AG08396 (cell line): ENCODE measurements at places on chromosomes 16 and 17.

- DNase-seq, result no peak
These were observed at the start of gene PRR15L for GRCh38 chr17:47957591-47958490. Gene PRR15L, minus strand, starts transcription at chr17:47957883. Its CDS starts 4,649 bp downstream, at chr17:47953234.

- no peak for DNase-seq
These were observed 6.2 kb downstream of the ACSF2 start for GRCh38 chr17:50432125-50432762.

GRCh38 chr17:27282054-27282551 is 11.8 kb upstream of the WSB1 start:
- DNase-seq, result no peak

DNA sequence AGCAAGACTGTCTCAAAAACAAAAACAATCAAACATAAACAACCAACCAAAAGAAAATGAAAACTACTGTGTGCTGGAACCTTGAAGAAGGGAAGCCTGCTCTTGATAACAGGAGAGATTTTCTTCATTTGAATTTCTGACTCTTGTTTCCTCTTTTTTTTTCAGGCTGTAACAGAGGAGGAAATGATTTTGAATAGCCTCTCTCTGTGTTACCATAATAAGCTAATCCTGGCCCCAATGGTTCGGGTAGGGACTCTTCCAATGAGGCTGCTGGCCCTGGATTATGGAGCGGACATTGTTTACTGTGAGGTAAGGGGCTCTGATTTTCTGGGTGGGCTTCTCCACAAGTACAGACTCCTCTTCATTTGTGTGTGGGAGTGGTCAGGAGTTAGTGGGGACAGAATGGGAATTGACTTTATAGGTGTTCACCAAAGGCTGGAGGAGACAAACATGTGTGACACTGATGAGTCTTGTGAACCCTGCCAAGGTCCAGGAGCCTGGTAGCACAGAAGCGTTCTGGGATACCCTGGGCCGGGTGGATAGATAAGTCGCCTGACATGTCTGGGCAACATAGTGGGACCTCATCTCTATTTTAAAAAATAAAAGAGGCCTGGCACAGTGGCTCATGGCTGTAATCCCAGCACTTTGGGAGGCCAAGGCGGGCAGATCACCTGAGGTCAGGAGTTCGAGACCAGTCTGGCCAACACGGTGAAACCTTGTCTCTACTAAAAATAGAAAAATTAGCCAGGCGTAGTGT is 14.9 kb downstream of the DUS2 start:
- no peak for DNase-seq

- DNase-seq, result no peak
These were observed 6.6 kb upstream of the HOXB9 start for GRCh38 chr17:48632579-48633265.

DNA sequence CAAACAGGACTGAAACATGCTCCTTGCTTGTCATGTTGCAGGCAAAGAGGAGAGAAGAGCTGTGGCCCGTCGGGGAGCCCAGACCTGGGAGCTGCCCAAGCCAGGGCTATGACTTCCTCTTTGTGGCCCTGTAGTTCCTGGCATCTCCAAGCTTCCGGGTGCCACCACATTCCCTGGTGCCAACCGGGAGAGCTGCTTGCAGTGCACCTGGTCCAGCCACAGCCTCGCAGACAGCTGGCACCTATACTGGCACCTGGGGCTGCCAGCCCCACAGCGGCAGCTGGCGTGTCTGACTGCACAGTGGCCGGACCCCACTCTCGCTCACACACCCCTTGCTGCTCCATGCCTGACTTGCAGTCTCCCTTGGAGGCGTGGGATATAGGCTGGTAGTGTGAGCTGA is 37.1 kb upstream of the FOXJ1 start:
- no peak for DNase-seq

- peak; percentile 60 for DNase-seq
These were observed 1.1 kb upstream of the STUB1 start for GRCh38 chr16:678858-679813.

DNA sequence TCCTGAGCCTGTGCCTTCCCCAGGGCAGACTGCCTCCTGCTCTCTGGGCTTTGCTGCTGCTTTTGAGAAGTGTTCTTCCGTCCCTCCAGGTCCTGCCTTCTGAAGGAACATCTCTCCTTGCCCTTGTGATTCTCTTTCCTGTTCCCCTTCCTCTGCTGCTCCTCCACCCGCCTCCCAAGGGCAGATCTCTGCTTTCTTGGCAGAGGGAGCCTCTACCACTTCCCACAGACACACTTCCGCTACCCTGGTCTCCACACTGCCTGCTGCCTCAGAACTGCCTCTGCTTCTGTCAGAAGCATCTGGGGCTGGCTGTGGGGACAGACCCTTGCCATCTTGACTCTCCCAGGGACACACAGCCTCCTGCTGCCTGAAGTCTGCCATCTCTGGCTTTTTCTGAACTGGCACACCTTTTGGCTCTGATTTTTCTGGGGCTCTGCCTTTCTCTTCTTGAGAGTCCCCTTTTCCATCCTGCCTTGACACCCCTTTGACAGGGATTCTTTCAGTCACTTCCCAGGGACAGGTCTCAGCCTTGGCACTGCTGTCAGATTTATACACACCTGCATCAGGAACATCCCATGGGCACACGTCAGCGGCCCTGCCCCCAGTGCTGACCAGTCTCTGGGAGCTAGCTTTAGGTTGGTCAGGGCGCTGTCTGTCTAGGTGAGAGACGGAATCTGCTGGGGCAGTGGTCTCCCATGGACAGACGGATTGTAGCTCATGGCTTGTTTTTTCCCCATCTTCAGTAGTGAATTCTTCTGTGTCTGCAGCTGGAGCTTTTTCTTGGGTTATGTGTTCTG is 16.6 kb downstream of the GPR179 start:
- DNase-seq, result no peak

- DNase-seq, result no peak
These were observed 75.4 kb upstream of the SDK2 start for GRCh38 chr17:73719588-73720071.

DNA sequence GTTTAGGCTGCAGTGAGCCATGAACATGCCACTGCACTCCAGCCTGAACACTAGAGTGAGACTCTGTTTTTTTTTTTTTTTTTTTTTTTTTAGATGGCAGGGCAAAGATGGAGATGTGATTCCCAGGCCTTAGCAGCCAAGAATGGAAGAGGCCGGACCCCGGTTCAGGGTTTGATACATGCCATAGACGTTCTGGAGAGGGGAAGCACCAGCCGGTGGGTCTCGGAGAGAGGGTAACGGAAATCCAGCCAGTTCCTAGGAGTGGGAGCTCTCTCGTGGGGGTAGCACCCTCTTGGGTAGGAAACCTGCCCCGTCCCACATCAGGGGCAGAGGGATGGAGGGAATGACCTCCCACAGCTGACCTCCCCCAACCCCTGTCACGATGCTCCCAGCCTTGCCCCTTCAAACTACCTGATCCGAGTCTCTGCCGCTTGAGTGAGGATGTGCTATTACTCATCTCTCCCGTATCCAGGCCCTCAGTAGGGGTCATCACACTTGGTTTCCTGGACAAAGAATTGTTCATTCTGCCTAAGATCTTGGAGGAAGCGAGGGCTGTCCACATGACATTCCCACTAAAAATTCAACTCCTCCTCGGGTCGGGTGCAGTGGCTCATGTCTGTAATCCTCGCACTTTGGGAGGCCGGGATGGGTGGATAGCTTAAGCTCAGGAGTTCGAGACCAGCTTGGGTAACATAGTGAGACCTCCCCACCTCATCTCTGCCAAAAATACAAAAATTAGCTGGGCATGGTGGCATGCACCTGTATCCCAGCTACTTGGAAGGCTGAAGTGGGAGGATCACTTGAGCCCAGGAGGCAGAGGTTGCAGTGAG is 47.3 kb downstream of the MIS12 start:
- DNase-seq, result no peak

DNA sequence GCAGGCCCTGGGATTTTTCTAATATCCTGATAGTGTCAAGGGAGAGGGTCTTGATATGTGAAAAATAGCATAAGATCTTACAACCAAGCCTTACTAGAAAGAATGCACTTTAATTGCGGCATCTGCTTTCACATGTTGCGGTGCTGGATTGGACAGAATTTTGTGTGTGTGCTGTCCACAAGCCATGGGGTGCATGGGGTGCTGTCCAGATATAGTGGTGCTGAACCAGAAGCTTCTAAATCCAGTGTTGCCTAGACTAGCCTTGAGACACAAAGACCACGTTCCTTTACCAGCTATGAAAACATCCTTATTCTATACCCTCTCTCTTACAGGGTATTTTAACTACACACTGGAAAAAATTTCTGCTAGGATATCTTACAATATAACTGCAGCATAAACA is 244.0 kb downstream of the TMEM114 start:
- DNase-seq, result no peak

DNA sequence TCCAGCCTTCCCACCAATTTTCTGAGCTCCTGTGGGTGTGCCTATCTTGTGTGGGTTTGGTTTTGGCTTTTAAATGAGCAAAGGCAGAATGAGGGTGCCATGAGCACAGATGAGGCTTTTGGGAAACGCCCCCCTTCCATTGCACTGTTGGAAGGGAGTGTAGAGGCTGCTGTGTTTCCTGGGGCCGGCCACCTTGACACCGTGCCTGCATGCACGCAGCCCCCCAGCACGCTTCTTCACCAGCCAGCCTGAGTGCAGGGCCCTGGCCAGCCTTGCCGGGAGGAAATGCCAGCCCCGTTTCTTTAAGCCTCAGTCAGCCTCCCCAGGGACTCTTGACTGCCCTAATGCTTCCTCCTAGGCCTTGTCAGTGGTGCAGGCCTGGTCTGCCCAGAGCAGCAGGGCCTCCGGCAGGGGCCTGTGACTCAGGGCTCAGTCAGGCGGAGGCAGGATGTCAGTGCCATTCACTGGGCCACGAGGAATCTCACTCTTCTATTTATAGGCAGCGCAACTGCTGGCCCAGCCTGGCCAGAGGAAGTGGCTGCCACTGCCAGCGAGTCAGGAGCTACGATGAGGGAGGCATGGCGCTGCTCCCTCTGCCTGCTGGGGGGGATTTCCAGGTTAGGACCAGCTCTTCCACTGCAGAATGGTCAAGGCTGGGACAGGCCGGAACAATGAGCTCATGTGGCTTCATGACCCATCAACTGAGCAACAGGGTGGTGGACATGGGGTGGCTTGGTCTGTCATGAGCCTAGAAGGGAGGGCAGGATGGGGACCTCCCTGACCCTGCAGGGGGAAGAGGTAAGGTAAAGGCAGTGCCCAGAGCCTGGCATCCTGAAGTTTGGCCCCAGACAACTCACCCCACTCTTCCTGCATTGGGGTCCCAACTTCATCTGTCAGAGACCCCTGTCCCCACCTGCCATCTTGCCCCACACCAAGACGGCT is 205.2 kb downstream of the RAB11FIP4 start:
- DNase-seq, result peak; percentile 93

GRCh38 chr16:48054881-48055601 is 100.8 kb downstream of the ABCC12 start:
- DNase-seq, result peak; percentile 73

- DNase-seq, result no peak
These were observed 4.7 kb upstream of the CDT1 start for GRCh38 chr16:88798772-88799455.
